Stimulated activated CD8-positive, alpha-beta memory T cell treated with anti-CD3 and anti-CD28 coated beads, Interleukin-12 subunit alpha, Interleukin-12 subunit beta, amount 100 ng/mL, for 1 hour (primary cell): ENCODE measurements at places on chromosomes 3 and 15.

DNA sequence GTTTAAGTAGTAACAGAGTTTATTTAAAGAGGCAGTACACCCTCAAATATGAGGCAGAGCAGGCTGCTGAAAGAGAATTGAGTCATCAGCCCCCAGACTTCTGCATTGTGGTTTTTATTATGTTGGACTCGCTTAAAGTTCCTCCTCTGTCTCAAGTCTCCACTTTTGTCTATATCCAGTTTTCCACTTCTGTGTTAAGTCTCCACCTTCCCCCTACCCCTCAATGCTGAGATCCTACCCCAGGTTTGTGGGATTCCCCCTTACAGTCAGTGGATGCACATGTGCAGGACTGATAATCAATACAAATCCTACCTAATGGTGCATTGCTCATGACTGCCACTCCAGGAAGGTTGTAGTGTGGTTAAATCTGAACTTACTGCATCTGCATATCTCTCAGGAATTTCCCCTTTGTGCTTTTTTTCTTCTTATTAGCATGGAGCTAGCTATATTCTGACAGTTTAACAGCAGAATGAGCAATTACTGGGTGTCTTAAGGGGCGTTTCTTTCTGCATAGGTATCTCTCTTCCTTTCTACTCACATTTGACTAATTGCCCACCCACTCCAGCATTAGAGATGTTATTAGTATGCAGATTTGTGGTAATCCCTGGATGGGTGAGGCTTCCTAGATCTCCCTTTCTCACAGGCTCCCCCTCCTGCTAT lies 11.9 kb upstream of the CD200R1L start:
- DNase-seq = no peak

DNA sequence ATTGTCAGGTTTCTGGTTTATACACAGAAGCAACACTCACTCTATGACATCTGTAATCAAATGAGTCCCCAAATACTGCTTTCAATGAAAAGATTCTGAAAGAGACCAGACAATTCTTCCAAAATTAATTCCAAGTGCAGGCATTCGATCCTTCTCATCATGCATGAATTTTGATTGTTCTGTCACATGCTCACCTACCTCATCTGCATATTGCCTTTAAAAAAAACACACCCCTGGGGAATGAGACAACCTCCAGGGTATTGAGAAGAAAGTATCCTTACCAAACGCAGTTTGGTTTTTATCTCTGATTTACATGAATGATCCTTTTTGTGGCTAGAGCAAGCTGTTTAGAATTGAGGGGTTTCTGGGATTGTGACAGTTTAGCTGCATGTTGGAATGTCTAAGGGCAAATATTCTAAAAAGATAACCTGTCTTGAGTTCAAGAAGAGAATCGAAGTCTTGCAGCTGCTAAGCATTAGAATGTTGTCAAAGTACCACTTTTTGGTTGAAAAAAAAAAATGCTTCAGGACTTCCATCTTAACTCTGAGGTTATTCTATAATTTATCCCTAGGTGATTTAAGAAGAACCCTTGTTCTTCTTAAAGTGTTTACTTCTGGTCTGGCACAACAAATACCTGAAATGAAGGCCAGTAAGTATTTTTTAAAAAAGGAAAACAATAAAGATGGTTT lies 653.1 kb downstream of the RBMS3 start:
- no peak for DNase-seq

DNA sequence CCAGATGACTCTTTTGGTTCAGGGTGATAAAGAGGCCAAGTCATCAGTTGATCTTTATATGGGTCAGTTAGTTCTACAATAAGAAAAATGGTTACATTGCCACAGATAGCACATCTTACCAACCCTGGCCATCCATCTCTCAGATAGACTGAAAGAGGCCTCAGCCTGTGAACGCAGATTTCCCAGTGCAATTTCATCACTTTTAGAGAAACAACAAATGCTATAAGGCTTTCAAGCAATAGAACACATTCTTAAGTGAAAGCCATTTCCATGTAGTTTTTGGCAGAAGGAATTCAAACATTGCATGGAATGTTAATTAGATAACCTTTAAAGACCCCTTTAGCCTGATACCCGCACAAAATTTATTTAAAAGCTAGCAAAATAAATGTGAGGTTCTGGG lies 200.6 kb upstream of the ZBTB20 start:
- DNase-seq = no peak

DNA sequence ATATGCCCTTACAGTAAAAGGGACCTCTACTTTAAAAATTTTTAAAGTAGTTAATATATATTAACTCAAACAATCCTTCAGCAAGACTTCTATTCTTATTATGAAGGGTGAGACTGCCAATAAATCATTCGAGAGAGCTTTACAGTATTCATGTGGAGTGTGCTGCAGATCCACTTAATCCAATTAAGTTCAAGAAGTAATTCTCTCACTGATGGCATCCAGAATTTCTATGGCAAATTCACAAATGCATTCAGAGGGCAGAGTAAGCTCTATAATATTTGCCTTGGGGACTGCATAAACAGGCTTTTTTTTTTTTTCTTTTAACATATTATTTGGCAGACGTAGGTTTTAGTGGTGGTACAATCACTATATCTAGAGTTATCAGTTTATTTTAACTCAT lies 692.0 kb downstream of the NLGN1 start:
- no peak for DNase-seq

DNA sequence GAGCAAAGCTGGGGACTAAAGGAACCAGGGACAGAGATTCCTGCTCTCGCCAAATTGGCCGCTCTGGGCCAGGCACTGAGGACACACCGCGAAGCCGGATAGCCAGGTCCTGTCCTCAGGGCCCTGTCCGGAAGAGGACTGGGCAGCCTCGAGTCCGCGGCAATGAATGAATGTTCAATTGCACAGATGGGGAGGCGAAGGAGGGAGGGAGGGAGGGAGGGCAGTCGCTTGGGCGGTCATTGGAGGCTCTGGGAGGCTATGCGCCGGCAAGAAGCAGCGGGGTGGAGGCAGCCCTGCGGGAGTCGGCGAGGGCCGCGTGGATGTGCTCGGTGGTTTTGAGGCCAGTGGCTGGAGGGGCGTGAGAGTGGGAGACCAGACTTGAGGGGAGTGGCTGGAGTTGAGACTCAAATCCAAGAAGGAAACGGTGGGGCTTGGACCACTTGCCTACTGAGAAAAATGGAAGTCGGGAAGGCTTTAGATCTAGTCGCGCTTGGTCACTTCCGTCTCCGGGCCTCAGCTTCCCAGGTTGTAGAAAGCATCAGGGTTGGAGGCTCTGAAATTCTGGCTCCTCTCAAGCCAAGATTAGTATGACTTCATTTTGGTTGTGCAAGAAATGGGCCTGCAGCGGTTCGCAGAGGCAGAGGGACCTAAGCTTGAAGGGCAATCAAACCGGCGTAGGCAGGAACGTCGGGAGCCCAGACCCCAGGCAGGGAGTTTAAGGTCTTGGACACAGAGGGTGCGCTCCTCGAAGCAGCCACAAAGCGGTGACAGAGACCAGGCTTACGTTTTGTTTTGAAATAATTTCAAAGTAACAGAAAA lies 21.1 kb upstream of the PLXND1 start:
- no peak for DNase-seq

- no peak for DNase-seq
Measured at GRCh38 chr3:151859233-151859673, 14.2 kb upstream of the SUCNR1 start.
